Activated T-cell treated with anti-CD3 and anti-CD28 coated beads for 4 hours (primary cell): ENCODE measurements at places on chromosomes 4 and X.

DNA sequence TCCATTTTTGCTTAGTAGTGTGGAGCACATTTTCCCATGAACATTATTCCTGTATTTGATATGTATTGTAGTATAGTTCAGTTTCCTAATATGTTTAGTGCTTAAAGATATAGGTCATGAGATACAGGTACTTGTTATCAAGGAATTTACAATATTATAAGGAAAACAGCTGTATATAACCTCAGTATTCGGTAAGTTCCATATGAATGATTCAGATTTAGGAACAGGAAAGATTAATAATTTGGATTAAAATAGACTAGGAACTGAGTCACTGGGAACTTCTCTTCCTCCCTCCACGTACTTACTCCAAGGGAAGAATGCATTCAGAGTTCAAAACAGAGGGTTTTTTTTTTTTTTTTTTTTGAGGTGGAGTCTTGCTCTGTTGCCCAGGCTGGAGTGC is 20.0 kb downstream of the DIAPH2 start:
- no peak for DNase-seq

DNA sequence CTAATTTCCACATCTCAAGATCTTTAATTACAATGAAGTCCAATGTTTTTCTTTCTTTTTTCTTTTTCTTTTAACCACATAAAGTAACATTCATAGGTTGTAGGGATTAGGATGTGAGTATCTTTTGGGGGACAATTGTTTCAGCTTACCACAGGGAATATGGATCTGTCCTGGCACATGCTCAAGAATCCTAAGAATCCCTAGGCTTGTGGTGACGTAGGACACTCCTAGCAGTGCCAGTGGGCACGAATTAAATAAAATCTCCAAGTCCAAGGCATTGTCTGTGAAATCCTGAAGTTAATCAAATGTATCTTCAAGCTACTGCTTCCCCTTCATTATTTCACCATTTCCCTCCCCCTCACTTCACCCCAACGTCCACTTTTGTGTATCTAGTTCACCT is 2.6 kb upstream of the LAS1L start:
- no peak for DNase-seq

- DNase-seq: no peak
These were observed 74.3 kb downstream of the IQCM start for GRCh38 chr4:149741186-149741831.

DNA sequence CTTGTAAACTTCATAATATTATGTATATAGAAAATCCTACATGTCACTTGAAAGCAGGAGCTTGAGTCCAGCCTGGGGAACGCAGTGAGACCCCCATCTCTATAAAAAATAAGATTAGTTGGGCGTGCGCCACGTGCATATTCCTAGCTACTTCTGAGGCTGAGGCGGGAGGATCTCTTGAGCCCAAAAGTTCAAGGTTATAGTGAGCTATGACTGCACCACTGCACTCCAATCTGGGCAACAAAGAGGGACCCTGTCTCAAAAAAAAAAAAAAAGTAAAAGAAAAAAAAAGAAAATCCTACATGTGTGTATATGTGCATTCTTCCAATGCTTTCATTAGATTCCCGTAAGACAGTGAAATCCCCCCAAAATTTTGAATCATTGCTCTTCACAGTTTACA is 1.7 kb downstream of the SEC31A start:
- DNase-seq: no peak

GRCh38 chr4:1654216-1654955 is 29.7 kb downstream of the FAM53A start:
- DNase-seq: no peak

GRCh38 chrX:102930990-102931756 is 5.9 kb upstream of the RAB40AL start:
- DNase-seq: no peak

- peak; percentile 11 for DNase-seq
These were observed at the start of gene PCYT1B for GRCh38 chrX:24647257-24648058. TSS of gene PCYT1B (minus strand) at chrX:24647347. CDS start at chrX:24647105, 242 bp downstream.

- DNase-seq: no peak
These were observed 67.2 kb upstream of the TFDP3 start for GRCh38 chrX:133285341-133285740.

GRCh38 chr4:142242156-142242555 is 603.9 kb downstream of the INPP4B start:
- no peak for DNase-seq

DNA sequence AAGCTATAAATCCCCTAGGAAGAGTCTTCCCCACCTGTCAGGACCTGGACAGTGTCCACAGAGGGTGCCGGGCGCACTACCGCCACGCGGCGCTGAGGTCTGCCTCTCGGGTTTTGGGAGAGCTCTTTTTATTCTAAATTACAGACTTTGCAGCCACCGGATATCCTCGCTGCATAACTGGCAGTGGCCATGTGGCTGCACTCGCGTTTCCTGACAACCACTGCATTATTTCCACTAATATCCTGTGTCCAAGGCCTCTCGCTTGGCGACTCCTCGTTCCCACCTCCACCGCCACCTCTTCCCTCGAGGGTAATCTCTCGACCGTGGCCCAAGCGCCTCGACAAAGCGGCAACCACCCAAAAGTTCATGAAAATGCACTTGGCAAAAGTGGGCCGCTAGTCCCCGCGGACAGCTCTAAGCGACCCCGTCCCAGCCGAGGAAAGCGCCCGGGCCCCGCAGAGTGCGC is 512 bp upstream of the TMEM131L start:
- no peak for DNase-seq

DNA sequence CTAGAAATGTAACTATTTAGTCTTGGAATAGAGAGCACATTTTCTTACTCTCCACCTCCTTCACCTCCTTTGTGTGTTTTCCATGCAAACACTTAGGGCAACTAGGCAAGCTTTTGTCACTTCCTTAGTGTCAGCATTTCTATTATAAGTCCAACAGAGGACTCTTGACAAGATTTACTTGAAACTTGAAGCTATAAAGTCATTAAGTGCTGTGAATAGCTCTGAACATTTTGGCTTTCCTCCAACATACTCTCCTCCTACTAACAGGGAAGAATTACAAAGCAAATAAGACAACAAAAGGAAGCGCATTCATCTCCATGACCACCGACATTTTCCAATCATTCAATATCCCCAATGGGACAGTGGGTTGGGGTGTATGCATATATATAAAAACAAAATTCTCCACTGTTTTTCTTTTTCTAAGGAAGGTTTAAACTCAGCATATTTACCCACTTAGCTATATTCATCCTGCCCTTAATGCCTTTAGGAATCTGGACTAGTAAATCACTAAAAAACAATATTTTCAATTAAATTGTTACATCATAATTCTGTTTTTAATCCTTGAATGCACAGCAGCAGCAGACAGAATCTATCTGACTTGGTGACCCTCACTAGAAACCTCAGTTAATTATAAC is 264.6 kb downstream of the SNCA start:
- no peak for DNase-seq

- no peak for DNase-seq
These were observed 53.2 kb downstream of the MAML3 start for GRCh38 chr4:140100771-140101170.

- no peak for DNase-seq
These were observed 88.3 kb upstream of the BMP2K start for GRCh38 chr4:78687818-78688217.

DNA sequence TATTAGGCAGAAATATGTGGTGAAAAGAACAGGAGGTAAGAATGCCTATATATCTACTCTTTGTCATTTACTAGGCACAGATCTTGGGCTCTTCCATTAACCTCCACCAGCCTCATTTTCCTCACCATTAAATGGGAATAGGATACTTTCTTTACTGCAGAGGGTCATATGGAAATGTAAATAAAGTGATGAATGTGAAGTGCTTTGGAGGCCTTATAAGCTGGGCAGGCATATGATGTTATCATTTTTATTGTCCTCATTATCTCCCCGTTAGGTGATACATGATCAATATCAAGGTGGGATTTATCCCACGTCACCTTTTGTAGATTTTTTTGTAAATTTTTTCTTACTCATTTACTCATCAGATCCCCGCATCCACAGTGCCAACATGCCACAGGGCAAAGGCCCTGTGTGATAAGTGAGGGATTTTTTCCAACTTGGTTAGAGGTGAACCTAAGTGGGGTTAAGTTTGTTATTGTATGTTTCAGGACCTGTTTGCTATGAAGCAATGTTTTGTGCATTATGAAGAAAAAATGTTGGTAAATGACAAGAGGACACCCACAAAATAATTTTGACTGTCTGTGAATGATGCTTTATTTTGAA is 107.8 kb downstream of the SLC4A4 start:
- no peak for DNase-seq

DNA sequence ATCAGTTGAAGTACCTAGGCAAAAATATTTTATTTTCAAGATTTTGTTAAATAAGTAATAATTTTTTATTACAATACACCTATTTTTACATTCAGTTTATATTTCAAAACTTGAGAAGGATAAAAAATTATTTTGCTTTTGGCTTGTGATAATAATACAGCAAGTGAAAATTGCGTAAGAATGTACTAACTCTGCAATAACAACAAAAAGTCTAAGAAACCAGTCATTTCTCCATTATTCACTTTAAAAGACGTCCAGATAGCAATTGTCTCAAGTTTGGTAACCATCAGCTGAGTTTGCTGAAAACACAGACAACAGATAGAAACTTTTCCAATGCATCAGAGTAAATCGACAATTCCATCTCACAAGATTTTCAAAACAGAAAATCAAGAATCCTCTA is 12.1 kb downstream of the CXCL8 start:
- no peak for DNase-seq

DNA sequence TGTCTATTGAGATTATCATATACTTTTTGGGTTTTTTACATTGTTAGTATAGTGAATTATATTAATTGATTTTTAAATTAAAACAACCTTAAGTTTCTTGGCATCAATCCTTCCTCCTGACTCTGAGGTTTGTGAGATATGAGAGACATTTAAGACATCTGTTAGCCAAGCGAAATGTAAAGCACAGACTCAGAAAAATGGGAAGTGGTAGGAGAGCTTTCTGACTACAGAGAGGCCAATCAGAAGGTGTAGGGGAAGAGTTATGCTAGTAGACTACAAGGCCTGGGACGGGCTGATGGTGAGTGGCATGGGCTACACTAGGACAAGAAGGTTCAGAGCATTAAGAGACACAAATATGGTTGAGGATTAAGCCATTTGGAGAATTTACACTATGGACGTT is 255.4 kb downstream of the PRDM5 start:
- no peak for DNase-seq

DNA sequence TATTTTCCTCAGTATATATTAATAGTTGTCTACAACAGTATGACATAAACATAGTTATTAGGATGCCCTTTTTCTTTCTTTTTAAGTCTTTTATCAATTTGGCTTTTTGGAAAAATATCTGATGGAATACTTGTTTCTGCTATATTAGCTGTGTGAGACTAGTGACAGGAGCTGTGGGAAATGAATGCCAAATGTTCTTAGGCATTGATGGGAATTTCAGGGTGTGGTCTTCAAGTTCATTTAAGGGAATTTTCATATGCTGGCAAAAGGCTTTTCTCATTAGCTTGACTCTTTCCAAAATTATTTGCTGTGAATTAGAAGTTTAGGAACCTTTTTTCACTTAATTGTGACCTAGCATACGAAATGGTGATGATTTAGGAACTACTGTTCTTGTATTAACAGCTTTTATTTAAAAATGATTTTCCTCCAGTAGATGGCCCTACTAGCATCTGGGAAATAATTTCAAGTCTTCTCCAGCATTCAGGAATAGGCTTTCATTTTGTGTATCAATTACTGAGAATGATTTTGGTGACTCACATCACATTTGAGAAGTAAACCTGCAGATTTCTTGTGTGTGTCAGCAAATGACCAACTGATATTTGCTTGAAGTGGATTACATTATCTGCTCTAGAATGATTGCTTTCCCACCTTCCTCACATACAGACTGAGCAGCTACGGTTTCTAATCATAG is 70.9 kb downstream of the HTT start:
- DNase-seq: no peak

DNA sequence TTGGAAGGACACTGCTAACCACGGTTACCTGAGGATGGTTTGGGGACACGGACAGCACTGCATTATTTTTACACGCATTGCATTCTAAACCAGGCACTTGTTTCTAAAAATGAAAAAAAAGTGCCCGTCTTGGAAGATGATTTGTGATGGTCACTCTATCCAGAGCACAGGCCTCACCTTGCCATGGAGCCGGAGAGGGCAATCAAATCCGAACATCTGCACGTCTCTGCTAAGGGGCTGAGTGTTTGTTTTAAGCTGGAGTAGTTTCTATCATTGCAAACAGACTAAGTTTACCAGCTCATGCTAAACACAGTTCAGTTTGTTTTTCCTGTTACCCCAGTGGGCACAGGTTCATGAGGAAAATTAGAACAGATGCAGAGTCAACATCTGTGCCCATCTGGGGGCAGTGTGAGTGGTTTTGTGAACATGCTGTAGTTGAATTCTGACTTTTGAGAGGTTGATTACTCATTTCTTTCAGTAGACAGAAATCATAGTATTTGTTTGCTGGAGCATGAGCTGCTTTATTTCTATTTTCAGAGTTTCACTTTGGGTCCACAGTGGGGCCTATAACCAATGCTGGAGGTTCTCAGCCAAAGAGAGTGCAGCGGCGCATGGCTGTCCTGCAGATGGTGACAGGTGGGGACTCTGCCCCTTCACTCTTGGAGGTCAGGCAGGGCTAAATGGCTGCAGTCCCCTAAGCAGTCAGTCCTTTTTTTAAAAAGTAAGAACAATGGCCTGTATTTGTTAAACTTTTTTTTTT is 65.4 kb upstream of the ENPP6 start:
- no peak for DNase-seq

- no peak for DNase-seq
These were observed 8.3 kb upstream of the ODAM start for GRCh38 chr4:70187216-70187615.

DNA sequence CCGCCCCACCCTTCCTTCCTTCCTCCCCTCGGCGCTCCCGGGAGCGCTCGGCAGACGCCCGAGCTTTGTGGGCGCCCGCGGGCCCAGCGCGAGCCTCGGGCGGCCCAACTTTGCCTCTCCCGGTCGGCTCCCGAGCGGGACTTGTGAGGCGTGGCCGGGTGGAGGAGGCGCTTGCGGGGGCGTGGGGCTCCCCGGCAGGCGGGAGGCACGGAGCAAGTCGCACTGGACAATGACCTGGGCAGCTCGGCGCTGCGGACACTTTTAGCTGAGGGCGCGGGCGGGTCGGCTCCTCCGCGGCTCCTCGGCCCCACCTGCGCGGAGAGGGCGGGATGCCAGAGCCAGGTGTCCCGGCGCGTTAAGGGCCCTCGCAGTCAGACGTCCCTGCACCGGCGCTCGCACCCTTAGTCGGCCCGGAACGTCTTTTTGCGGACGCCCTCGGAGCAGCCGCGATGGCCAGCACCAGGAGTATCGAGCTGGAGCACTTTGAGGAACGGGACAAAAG is 385 bp downstream of the DCLK2 start:
- no peak for DNase-seq

GRCh38 chr4:15500701-15501100 is 31.0 kb downstream of the CC2D2A start:
- no peak for DNase-seq

GRCh38 chrX:68249401-68249831 is 183.9 kb downstream of the OPHN1 start:
- no peak for DNase-seq

- no peak for DNase-seq
These were observed 163.3 kb downstream of the ATRX start for GRCh38 chrX:77622672-77623071.

- no peak for DNase-seq
These were observed 4.6 kb upstream of the ARHGAP6 start for GRCh38 chrX:11670316-11670715.

GRCh38 chr4:98482503-98482846 is 175.9 kb downstream of the TSPAN5 start:
- DNase-seq: no peak

GRCh38 chr4:5200513-5200912 is 149.2 kb downstream of the STK32B start:
- DNase-seq: no peak
